ENCODE measurements at places on chromosomes 5 and 9. TPM values are rescaled to one million over a fixed set of nuclear protein-coding genes. Genes with fewer than 3 reads are reported as not detected.

- H3K27me3 ChIP-seq, result no peaks in the 10 kb centered on the region
- no peak for DNase-seq
- H3K4me1 ChIP-seq, result no peaks in the 10 kb centered on the region
- no peak overlapping the region for H3K27ac ChIP-seq
- no peak overlapping the region for H3K4me3 ChIP-seq
Measured at GRCh38 chr5:139148306-139148705, 49.9 kb downstream of the SIL1 start.

GRCh38 chr9:87677776-87678587, 47.9 kb upstream of the CTSL start:
- peaks cover 7% of the 10 kb centered on the region for H3K4me1 ChIP-seq
- no peak for DNase-seq
- H3K36me3 ChIP-seq, result no peaks in the 10 kb centered on the region
- H3K27me3 ChIP-seq, result no peaks in the 10 kb centered on the region
- H3K4me3 ChIP-seq, result no peak overlapping the region

DNA sequence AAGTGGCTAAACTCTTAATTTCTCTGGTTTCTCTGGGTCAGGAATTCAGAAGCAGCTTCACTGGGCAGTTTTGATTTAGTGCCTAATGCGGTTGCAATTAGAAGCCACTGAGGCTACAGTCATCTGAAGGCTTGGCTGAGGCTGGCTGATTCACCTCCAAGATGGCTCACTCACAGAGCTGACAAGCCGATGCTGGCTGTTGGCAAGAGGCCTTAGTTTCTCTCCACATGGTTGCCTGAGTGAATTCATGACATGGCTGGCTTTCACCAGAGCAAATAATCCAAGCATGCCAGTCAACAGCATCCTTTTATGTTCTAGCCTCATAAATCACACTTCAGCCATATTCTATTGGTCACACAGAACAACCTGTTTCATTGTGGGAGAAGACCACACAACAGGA, 2.8 kb upstream of the CDK7 start:
- no peaks in the 10 kb centered on the region for H3K27me3 ChIP-seq
- H3K27ac ChIP-seq, result no peak overlapping the region
- H3K4me1 ChIP-seq, result peaks cover 16% of the 10 kb centered on the region
- H3K4me3 ChIP-seq, result no peak overlapping the region
- peaks cover 20% of the 10 kb centered on the region for H3K36me3 ChIP-seq
- DNase-seq, result no peak

- no peak for DNase-seq
- H3K4me3 ChIP-seq, result no peak overlapping the region
- H3K27me3 ChIP-seq, result no peaks in the 10 kb centered on the region
- no peaks in the 10 kb centered on the region for H3K36me3 ChIP-seq
- H3K4me1 ChIP-seq, result no peaks in the 10 kb centered on the region
- no peak overlapping the region for H3K27ac ChIP-seq
Measured at GRCh38 chr5:145324767-145325479, 510.2 kb downstream of the PRELID2 start.

GRCh38 chr5:54795777-54796176, 189.6 kb downstream of the ESM1 start:
- H3K36me3 ChIP-seq, result no peaks in the 10 kb centered on the region
- no peak for DNase-seq
- H3K27me3 ChIP-seq, result no peaks in the 10 kb centered on the region
- H3K27ac ChIP-seq, result no peak overlapping the region
- H3K4me1 ChIP-seq, result peaks cover 8% of the 10 kb centered on the region
- no peak overlapping the region for H3K4me3 ChIP-seq

- H3K36me3 ChIP-seq, result no peaks in the 10 kb centered on the region
- H3K27me3 ChIP-seq, result peaks cover 47% of the 10 kb centered on the region
- no peak overlapping the region for H3K4me3 ChIP-seq
- peaks cover 29% of the 10 kb centered on the region for H3K4me1 ChIP-seq
Measured at GRCh38 chr5:116576053-116576713, 1.6 kb upstream of the SEMA6A start.

DNA sequence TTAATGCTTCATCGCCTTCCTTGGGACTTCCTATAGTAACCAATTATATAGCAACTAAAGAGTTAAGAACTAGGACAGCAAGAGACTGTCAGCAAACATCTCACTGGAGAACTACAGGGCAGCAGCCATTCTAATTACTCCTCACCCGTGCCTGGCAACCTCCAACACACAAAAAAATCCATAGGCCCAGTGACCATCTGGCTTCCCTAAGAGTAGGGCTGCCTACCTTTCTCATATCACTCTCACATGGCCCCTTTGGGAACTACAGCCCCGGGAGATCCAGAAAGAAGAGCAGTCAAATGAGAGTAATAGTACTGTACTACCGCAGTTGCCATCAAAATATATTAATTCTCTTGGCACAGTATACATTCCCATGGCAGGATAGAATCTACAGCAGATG, 5.7 kb downstream of the DCAF10 start:
- H3K36me3 ChIP-seq, result peaks cover 2% of the 10 kb centered on the region
- H3K4me1 ChIP-seq, result peaks cover 14% of the 10 kb centered on the region
- no peaks in the 10 kb centered on the region for H3K27me3 ChIP-seq
- no peak for DNase-seq

DNA sequence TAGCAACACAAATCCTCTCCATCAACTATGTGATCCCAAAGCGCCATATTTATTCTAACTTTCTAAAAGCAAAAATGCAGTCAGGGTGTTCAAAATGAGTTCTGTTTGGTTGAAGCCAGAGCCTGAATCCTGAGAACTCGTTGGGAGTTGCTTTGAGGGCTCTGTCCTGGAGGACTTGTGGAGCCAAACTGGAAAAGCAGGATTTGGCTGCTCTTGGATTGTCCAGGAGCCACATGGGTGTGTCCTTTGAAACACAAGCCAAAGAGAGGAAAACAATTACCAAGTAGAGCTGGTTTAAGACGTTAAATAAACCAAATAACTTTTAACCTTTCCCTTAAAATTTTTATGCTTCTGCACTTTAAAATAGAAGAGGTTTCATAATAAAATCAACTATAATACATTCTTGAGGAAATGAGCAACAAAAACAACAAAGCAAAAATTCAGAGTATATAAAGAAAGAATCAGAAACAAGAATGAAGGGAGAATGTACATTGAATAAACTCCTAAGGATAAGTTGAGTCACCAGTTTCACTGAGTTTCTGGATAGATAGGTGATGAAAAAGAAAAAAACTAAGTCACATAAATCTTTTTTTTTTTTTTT, 13.5 kb downstream of the C5orf46 start:
- H3K27me3 ChIP-seq, result no peaks in the 10 kb centered on the region
- H3K36me3 ChIP-seq, result no peaks in the 10 kb centered on the region
- DNase-seq, result no peak
- no peaks in the 10 kb centered on the region for H3K4me1 ChIP-seq
- H3K4me3 ChIP-seq, result no peak overlapping the region

- no peaks in the 10 kb centered on the region for H3K27me3 ChIP-seq
- no peak overlapping the region for H3K27ac ChIP-seq
- no peak for DNase-seq
- no peaks in the 10 kb centered on the region for H3K4me1 ChIP-seq
- no peak overlapping the region for H3K4me3 ChIP-seq
- peaks cover 3% of the 10 kb centered on the region for H3K36me3 ChIP-seq
Measured at GRCh38 chr9:35026671-35027070, 37.1 kb downstream of the DNAJB5 start.

DNA sequence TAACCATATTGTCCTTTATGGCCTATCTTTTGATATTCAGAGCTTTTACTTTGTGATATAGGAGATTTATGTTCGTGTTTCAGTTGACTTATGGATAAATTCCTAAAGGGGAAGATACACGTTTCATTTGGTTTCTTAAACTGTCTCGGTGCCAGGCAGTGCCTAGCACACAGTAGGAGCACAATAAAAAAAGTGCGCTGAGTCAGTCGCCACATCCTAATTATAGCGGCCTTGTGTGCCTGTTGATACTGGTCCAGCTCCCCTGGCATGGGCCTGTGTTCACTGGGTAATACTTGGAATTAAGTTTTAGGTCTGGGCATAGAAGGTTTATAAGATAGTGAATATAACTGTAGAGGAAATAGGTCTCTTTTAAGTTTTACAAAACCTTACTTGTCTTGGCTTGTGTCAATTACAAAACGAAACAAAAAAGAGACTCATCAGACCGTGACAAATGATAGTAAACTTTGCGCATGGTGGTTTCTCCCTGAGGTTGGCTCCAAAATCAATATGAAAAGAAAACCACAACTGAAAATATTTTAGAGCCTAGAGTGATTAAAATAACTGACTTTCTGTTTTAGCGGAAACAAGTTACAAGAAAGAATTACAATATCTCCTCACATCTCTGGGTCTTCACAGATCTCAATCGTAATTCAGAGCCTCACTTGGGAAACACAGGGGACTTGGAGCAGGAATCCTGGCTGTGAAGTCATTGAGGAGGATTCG, 84.8 kb downstream of the MVB12B start:
- H3K4me1 ChIP-seq, result peaks cover 38% of the 10 kb centered on the region
- H3K4me3 ChIP-seq, result peak overlapping the region; percentile 38
- no peaks in the 10 kb centered on the region for H3K36me3 ChIP-seq
- DNase-seq, result peak; percentile 68
- H3K27me3 ChIP-seq, result no peaks in the 10 kb centered on the region
- H3K27ac ChIP-seq, result peak overlapping the region; percentile 32

DNA sequence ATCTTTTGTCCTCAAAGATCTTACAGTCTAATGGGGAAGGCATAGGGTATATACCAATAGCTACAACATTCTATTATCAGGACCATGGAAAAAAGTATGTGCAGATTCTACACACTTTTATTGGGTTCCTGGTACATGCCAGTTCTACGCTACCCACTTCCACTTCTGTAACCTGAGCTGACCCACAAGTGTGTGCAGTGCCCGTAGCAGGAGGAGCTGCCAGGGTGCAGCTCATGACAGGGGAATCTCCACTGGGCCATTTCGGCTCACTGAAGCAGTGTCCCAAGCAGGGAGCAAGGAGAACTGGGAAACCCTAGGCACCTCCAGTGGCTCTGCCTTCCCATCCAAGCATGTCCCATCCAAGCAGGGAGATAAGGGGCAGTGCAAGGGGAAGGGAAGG, 60.4 kb downstream of the FOXI1 start:
- no peak for DNase-seq
- no peak overlapping the region for H3K27ac ChIP-seq
- H3K4me3 ChIP-seq, result no peak overlapping the region

- H3K36me3 ChIP-seq, result no peaks in the 10 kb centered on the region
- no peaks in the 10 kb centered on the region for H3K27me3 ChIP-seq
Measured at GRCh38 chr9:20048985-20049384, 260.1 kb upstream of the SLC24A2 start.

DNA sequence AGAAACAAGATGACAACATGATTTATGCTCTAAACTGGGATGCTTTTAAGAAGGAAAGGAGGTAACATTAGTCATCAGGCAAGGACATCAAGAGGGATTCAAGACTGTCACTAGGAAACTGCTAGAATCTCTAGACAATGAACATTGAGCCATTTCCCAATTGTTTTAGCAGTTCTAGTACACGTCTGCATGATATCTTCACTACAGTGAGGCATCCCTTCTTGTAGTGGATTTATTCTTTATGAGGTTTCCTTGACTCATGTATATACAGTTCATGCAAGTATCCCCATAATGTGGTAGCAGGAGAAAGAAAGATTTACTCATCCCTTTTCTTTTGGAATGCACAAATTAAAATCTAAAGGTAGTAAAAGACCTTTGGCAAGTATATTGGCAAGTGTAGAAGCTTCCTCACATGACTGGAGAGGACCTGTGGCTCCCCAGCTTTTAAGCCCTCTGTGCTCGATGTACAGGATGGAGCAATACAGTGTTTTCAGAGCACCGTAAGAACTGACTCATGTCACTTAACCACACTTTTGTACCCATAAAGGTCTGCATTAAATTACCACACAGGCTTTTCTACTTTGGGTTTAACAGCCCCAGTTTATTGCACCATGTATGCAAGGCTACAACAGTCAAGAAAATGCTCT, 335.9 kb downstream of the SEMA5A start:
- no peaks in the 10 kb centered on the region for H3K27me3 ChIP-seq
- H3K27ac ChIP-seq, result no peak overlapping the region
- no peak overlapping the region for H3K4me3 ChIP-seq
- no peaks in the 10 kb centered on the region for H3K36me3 ChIP-seq
- no peak for DNase-seq
- no peaks in the 10 kb centered on the region for H3K4me1 ChIP-seq

GRCh38 chr5:180802325-180803180, at the start of gene MGAT1:
Gene MGAT1 (minus strand): TSS chr5:180802806. CDS start chr5:180792971, 9,835 bp downstream.
- peak within 1 kb of the TSS; percentile 84 for H3K27ac ChIP-seq
- H3K27me3 ChIP-seq, result no peaks in the 10 kb centered on the region
- H3K36me3 ChIP-seq, result peaks cover 38% of the 10 kb centered on the region
- DNase-seq, result peak; percentile 69
- peaks cover 86% of the 10 kb centered on the region for H3K4me1 ChIP-seq

- peaks cover 8% of the 10 kb centered on the region for H3K4me1 ChIP-seq
- no peak overlapping the region for H3K27ac ChIP-seq
- no peak overlapping the region for H3K4me3 ChIP-seq
- no peaks in the 10 kb centered on the region for H3K36me3 ChIP-seq
Measured at GRCh38 chr9:20284601-20285289, 337.6 kb downstream of the MLLT3 start.

Gene GPR21
- total RNA-seq, result 0.74 TPM

Gene CYSRT1
- 0.42 TPM for total RNA-seq

Gene PCDHA10
- total RNA-seq, result not detected

Gene LHX6
- total RNA-seq, result not detected

Gene IFNB1
- not detected for total RNA-seq

Gene SHROOM1
- 0.59 TPM for total RNA-seq

Gene ACTBL2
- total RNA-seq, result not detected
